ENCODE measurements at places on chromosomes 4 and X.

DNA sequence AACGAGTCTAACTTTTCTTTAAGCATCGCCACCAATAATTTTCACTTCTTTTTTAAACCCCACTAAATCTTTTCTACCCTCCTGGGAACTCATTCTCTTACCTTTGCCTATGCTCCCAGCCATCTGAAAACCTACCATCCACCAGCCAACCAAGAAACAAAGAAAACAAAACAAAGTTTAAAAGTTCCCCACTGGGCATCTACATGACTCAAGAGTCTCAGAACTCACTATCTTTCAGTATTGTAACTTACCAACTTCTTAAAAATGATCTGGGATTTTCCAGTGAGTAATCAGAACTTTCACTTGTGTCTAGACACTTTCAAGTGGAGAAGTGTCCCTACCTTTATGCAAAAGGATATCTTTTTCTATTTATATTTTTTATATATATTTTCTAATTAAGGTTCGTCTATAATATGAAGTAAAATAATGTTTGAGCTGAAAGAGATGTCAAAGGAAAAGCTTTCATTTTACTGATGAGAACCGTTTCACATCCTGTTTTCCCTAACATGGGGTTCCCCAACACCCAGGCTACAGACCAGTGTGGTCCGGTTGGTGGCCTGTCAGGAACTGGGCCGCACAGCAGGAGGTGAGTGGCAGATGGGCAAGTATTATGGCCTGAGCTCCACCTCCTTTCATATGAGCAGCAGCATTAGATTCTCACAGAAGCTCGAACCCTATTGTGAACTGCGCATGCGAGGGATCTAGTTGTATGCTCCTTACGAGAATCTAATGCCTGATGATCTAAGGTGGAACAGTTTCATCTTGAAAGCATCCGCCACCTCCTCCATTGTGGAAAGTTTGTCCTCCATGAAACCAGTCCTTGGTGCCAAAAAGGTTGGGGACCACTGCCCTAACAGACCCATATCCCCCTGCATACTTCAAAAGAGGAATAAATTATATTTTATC is 9.8 kb upstream of the TIGD2 start:
- no peak for DNase-seq

DNA sequence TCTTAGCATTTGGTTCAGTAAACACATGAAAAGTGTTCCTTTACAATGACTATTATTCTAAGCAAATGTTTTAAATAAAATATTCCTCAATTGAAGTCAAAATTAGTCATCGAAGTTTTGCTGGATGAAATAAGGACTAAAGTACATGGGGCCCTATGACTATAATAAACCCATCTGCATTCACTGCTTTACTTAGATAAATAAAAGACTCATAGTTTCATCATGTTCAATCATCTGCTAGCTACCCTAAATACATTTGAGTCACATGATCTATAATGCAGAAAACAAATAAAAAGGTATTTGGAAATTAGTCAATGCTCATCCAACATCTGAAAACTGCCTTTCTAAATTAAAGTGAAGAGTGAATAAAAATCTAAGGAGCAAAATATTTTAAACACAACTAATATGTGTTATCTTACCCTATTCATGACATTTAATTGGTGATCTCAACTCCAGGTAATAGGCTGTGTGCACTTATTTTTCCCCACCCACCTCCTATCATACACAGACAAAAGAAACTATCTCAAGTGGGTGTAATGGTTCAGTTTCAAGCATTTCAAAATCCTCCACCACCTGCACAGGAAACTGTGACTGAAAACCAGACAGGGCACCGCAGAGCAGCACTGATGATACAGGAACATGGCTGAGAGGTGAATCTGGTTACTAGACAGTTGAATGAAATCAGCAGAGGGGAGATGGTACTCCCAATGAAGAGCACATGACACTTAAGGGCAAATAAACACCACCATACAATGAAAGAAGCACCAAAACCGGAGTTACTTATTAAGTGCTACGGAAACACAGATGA is 78.6 kb downstream of the CAMK2D start:
- no peak for DNase-seq

DNA sequence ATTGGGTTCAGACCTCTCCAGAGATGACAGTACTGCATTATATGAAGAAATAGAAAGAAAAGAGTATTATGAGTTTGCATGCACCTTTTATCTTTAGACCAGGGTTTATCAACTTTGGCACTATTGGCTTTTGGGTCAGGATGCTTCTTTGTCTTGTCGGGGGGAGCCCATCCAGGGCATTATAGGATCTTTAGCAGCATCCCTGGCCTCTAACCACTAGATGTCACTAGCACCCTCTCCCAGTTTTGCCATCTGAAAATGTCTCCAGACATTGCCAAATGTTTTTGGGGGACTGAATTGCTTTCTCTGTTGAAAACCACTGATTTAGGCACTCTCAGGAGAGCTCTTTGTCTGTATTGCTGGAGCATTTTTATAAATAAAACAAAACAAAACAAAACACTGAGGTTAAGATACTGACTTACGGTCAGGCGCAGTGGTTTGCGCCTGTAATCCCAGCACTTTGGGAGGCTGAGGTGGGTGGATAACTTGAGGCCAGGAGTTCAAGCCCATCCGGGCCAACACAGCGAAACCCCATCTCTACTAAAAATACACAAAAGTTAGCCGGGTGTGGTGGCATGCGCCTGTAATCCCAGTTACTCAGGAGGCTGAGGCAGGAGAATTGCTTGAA is 23.6 kb downstream of the CA5B start:
- DNase-seq: peak; percentile 0

DNA sequence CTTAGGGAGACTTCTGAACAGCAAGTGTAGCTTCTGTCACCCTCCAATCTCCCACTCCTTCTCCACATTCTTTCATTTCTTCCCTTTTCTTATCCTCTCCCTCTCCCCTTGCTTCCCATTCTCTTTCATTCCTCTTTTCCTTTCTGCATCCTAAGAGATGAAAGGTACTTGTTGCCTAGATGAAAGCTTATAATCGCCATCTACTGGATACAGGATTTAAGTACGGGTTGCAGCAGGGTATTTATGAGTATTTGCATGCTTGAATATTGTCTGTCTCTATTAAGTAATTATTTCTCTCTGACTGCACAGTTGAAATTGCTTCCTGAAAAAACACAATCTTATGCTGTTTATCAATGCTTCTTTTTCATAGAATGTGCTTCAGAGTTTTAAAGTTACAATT is 174.0 kb upstream of the TENT5D start:
- no peak for DNase-seq

- peak; percentile 56 for DNase-seq
These were observed 990 bp downstream of the HNRNPD start for GRCh38 chr4:82372517-82373485.

GRCh38 chr4:21948347-21949072 is at the start of gene KCNIP4:
TSS of gene KCNIP4 (minus strand) at chr4:21948772.
- peak; percentile 20 for DNase-seq

DNA sequence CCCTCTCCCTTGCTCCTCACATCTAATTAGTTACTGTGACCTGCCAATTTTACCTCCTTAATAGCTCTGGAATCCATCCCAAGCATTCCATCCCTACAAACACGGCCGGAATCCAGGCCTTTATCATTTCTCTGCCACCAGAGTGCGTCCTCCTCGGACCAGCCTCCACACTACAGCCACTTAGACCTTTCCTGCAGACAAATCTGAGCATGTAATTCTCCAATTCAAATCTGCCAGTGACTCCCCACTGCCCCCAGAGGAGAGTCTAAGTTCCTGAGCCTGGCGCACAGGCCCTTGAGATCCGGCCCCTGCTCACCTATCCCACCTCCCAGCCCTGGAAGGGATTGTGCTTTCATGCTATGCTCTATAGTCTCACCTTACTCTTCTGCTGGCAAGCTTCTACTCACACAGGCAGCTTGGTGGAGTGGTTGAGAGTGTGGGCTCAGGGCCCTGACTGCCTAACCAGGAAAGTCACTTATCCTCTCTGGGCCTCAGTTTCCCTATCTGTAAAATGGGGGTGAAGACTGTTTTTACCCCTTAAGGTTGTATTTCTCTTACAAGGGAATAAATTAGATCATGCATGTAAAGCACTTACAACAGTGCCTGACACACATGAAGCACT is 31.2 kb downstream of the PJA1 start:
- DNase-seq: peak; percentile 14

DNA sequence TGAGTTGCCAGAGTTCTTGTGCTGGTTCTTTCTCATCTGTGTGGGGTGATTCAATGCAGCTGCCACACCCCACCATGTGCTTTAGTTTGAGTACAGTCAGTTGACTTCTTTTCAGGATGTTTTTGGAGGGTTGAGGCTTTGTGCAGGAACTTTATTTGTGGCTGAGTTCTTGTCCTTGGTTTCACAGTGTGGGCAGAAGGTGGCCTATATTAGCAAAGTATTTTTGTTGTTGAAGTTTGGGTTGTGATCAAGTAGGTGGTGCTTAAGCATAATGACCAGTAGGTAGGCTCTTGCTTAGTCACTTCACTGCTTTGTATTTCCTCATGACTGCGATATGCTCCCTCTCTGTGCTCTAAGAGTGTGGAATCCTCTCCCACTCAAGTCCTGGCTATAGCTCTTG is 80.3 kb downstream of the ARHGAP24 start:
- DNase-seq: no peak

GRCh38 chr4:30396772-30397475 is 323.2 kb upstream of the PCDH7 start:
- DNase-seq: no peak

DNA sequence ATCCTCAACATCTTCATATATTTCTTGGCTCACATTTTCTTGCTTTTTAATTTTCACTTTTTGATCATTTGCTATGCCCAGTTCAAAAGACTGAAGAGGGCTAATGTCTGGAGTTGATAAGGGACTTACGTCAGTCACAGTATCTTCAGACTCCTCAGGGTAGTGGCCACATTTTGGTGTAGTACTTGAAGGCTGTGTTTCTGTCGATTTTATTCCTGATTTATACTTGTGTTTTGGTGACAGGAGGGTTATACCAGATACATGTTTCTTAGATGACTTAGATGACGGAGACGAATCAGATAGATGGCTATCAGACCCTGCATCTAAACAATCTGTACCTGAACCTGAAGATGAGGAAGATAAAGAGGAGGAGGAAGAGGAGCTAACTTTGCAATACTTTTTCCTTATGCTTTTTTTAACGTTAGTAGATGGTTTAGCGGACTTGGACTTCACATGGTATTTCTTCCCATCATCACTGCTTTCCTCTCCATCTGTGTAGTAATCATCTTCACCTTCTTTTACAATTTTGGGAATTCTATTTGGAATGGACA is 13.4 kb downstream of the CFAP97 start:
- no peak for DNase-seq

- no peak for DNase-seq
These were observed 89.4 kb upstream of the IL13RA1 start for GRCh38 chrX:118637997-118638396.

DNA sequence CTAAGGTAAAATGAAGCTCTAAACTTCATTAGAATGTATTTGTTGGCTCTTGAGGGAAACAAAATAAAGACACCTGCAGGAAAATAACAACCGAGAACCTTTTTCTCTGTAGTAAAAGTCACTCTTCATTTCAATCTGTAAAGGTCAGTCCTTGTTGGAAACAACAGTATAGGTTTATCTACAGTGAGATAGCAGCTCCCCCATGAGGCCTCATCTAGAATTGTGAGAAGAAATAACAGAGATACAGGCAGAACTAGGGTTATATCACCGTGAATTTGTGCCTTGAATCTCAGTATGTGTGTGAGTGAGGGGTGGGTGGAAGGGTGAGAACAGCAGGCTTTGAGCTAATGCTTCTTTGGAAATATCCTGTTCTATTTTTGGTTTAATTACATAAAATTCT is 107.8 kb upstream of the FMR1 start:
- no peak for DNase-seq

GRCh38 chrX:78321809-78322208 is 5.6 kb downstream of the CYSLTR1 start:
- DNase-seq: peak; percentile 11

GRCh38 chr4:188812644-188813043 is 673.4 kb downstream of the TRIML1 start:
- no peak for DNase-seq

DNA sequence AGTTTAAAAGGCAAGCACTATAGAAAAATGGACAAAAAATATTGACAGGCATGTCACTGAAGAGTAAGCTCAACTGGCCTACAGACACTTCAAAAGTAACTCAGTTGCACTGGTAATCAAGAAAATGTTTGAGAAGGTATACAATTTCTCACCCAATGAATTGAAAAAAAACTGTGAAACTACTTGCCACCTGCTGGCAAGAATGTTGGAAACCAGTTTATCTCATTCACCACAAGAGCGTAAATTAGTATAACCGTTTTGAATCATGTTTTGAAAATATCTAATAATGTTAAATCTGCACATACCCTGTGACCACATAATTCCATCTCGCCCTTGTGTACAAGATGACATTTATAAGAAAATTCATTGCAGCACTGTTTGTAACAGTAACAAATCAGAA is 31.7 kb downstream of the TXK start:
- no peak for DNase-seq

GRCh38 chr4:112325530-112325929 is 28.4 kb downstream of the ALPK1 start:
- DNase-seq: no peak

DNA sequence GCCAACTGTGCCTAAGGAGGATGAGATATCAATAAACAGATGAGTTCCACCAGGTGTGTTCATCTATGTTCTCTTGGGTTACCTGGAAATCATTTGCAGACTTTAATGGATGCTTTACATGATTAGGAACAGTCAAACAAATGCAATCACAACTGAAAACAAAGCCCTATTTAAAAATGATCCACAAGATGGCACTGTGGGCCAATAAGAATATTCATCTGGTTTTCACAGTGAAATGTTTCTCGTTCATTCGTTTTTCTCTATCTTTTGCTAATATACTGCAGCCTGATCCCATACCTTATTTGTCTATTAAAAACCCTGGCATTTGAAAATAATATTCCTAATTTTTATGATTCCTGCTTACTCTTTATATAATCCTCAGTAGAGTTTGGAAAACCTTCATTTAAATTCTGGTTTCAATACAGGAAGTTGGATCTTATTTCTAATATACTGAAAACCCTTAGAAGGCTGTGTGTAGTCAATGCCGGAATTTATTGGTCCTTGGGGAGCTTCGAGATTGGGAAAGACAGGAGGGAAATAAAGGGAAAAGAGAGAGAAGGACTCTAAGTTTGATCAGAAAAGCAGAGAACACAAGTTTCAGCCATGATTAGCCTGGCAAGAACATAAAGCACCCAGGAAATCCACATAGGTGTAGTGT is 63.8 kb upstream of the TAPT1 start:
- DNase-seq: no peak

GRCh38 chrX:31291131-31291530 is 219.3 kb upstream of the FTHL17 start:
- no peak for DNase-seq

GRCh38 chr4:156934259-156934635 is 37.4 kb downstream of the PDGFC start:
- DNase-seq: no peak

GRCh38 chrX:136635235-136635634 is 12.7 kb upstream of the CD40LG start:
- no peak for DNase-seq

DNA sequence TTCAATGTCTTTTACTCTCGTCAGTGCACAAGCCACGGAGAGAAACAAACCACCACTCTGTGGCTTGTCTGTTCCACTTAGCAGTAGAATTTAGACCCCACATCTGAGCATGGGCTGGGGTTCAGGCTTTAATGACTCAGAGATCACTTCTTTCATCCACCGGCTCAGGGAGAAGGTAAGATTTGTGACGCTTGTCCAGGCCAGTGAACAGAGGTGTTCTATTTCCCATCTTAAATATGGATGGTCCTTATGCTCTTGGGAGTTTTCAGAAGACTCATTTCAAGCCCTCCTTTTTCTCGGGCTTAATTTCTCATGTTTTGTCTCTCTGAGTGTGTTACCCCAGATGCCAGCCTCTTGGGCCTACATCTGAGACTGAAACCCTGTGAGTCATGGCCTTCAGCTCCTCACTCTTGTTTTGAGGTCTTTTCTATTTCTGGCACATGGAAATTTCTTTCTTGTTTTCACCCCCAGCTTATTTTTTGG is 127.4 kb upstream of the SFRP2 start:
- no peak for DNase-seq
